PC-3 (cell line): ENCODE measurements at places on chromosomes 1 and 21. TPM values are rescaled to one million over a fixed set of nuclear protein-coding genes. Genes with fewer than 3 reads are reported as not detected.

DNA sequence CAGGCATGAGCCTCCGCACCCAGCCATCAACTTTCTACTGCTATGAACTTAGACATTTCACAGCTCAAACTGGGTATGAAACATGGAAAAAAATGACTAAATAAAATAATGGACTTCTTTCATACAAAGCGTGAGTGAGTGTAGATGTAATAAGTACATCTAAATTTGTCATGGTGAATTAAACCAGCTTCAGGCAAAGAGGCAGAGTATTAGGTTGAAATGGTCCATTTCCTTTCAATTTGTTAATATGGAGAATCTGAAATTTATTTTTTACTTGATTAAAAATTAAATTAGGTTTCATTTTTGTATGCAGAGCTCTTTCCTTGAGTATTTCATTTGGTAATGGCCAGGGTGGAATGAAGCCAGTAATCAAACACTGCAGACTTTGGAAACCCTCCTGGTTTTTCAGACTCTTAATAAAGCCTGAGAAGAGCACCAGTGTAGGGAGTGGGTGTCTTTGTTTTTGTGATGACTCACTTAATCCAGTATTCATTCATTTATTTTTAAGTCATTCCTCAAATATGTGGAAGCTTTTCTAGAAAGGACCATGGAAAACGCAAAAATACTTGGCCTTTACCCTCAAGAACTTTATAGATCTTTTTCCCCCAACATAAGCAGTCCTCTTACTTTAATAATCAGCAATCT lies 49.2 kb downstream of the ALG14 start:
- peak; percentile 79 for DNase-seq

- DNase-seq: no peak
Observed at GRCh38 chr1:5493851-5494311, 498.3 kb downstream of the NPHP4 start.

FAM131C gene
- 7.7 and 9.8 TPM in 2 replicates for total RNA-seq

OR10K1 gene
- not detected in 2 replicates for total RNA-seq

GRCh38 chr1:80023358-80023757 lies 1016.8 kb upstream of the ADGRL4 start:
- DNase-seq: peak; percentile 7

PTPN7 gene
- total RNA-seq: not detected in 2 replicates

HSD3B1 gene
- total RNA-seq: not detected in 2 replicates
